ENCODE measurements at places on chromosomes 1 and 21.

DNA sequence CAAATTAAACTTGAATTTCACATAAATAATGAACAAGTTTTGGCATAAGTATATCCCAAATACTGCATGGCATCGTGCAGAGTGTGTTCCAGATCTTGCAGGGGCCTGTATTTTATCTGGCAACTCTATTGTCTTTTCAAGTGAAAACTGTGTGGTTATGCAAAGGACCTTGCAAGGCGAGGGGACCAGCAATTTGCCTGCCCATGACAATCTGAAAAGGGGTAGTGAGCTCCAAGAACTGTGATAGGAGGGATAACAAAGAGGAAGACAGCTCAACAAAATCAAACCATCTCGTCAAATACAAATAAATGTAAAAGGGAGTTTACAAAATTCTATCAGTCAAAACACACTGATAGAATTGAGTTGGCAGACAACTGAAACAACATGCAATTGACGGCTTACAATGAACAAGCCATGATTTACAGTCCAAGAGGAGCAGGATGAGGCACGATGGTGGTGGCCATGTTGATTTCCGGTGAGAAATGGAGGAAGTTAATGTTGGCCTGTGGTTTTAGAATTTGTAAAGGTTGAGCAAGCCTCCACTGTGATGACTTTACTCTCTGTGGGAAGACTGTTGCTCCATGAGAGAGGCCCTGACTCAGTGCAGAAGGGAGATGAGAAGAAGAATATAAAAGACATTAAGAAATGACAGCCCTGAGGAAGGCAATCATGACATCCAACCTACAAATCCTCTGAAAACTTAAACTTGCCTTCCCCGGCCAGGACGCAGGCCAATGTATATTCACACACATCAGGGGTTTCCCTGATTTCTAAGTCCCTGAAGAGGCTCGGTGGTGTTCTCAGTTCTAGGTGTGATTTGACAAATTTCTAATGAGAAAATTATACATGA, 132.2 kb downstream of the ADSS2 start:
- no peak for DNase-seq

DNA sequence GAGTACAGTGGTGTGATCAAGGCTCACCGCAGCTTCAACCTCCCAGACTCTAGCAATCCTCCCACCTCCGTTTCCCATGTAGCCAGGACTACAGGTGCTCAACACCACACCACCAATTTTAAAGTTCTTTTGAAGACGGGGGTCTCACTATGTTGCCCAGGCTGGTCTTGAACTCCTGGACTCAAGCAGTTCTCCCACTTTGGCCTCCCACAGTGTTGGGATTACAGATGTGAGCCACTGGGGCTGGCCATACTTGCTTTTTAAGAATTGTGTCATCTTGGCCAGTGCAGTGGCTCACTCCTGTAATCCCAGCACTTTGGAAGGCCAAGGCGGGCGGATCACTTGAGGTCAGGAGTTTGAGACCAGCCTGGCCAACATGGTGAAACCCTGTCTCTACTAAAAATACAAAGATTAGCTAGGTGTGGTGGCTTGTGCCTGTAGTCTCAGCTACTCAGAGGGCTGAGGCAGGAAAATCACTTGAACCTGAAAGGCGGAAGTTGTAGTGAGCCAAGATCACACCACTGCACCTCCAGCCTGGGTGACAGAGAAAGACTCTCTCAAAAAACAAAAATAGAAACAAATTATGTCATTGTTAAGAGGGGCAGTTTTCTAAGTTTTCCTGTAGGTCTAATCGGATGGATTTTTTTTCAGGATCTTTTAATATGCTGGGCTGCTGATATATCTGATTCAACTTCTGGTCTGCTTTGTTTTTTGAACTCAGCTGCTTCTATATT, 18.7 kb downstream of the AK4 start:
- no peak for DNase-seq

DNA sequence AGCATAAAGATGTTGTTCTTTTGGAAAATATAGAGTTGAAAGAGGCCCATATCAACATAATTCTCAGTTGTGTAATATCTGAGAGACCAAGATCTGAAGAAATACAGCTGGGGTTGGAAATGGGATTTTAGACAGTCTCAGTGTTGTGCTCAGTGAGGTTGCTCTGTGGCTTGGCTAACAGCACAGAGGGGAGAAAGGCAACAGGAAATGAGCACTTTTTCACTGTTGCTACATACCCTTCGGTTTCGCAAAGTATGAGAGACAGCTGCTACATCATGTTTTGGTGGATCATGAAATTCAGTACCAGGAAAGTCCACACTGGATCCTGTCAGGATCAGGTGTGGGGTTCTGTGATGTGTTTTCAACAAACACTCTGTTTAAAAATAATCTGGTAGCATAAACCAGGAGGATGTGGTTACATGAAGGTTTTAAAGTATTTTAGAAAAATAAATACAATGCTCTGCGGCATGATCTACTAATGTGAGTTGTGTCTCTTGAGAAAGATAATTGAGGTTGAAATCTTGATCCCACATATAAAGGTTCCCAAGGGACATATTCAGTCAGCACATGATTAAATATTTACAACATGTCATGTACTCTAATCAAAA, 7.0 kb upstream of the GPR88 start:
- DNase-seq: no peak

GRCh38 chr1:40039757-40040510, 595 bp upstream of the CAP1 start:
- peak; percentile 40 for DNase-seq

GRCh38 chr1:10171105-10171767, 39.1 kb upstream of the KIF1B start:
- DNase-seq: no peak

GRCh38 chr1:18820791-18821641, 38.4 kb downstream of the TAS1R2 start:
- peak; percentile 8 for DNase-seq

GRCh38 chr21:33896691-33897090, 18.9 kb downstream of the ATP5PO start:
- no peak for DNase-seq

- no peak for DNase-seq
Observed at GRCh38 chr21:15794277-15794912, 64.6 kb downstream of the USP25 start.

- no peak for DNase-seq
Observed at GRCh38 chr1:210372491-210372890, 43.8 kb downstream of the HHAT start.

- no peak for DNase-seq
Observed at GRCh38 chr1:156492013-156492590, 8.5 kb downstream of the MEF2D start.

GRCh38 chr1:228463559-228464455, 23.4 kb upstream of the RNF187 start:
- DNase-seq: no peak

GRCh38 chr1:229223498-229223897, 47.4 kb upstream of the RAB4A start:
- no peak for DNase-seq

GRCh38 chr1:155321639-155322503, 1.2 kb downstream of the RUSC1 start:
- no peak for DNase-seq

GRCh38 chr1:41469706-41470105, 14.8 kb downstream of the EDN2 start:
- no peak for DNase-seq

DNA sequence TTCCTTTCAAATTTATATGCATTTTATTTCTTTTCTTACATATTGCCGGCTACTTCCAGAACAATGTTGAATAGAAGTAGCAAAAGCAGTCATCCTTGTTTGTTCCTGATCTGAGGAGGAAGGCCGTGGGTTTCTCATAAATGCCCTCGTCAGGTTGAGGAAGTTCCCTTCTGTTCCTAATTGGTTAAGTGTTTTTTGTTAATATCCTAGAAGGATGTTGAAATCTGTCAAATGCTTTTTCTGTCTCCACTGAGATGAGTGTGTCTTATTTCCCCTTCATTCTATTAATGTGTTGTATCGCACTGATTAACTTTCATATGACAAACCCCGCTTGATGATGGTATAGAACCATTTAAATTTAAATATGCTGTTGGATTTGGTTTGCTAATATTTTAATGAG, 15.4 kb downstream of the TTLL10 start:
- no peak for DNase-seq

GRCh38 chr1:58996341-58997059, 212.7 kb upstream of the JUN start:
- no peak for DNase-seq

DNA sequence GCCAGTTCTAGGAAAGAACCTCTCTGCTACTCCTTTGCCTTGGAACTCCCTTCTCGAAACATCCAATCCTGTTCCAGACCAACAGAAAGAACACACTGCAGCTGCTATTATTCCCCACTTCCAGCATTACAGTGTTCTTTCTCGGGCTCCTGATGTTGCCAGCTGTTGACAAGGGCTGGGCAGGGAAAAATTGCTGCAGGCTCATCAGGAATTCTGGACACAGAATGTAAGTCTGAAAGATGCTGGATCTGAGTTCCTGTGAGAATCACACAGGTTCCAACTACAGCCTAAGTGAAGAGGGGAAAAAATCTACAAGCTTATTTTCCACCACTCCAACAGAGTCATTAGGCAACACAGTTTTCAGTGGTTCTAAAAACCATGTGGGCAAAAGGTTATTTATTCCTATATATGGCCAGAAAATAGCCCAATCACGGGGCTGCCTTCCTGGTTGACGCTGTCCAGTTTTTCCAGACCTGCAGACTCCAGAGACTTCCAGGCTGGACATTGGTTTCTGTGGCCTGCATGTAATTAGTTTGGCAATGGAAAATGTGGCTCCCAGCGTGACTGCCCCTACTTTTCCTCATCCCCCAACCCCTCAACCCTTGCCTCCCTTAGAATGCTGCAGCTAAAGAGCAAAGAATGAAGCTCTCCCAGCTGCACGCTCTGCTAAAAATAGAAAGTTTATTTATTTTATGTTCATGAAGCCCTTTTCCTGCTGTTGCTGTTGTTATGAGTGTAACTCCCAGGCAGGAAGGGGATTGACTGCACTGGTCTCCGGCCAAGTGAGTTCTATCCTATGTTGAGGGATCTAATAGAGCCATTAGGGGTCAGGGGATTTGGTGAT, 8.3 kb upstream of the KIAA0040 start:
- no peak for DNase-seq

DNA sequence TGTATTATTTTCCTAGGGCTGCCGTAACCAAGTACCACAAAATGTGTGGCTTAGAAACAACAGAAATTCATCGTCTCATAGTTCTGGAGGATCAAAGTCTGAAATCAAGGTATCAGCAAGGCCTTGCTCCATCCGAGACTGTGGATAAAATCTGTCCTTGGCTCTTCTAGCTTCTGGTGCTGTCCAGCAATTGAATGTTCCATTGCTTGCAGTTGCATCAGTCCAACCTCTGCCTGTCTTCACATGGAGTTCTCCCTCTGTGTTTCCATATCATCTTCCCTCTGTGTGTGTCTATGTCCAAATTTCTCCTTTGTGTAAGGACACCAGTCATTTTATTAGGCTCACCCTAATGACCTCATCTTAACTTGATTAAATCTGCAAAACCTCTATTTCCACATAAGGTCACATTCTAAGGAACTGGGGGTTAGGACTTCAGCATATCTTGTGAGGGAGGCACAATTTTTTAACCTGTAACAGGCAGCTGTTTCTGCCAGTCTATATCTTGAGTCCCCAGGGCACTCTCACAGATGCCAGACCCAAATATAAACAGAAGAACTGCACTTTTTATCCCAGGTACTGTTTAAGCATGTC, 84.2 kb downstream of the ERG start:
- no peak for DNase-seq

DNA sequence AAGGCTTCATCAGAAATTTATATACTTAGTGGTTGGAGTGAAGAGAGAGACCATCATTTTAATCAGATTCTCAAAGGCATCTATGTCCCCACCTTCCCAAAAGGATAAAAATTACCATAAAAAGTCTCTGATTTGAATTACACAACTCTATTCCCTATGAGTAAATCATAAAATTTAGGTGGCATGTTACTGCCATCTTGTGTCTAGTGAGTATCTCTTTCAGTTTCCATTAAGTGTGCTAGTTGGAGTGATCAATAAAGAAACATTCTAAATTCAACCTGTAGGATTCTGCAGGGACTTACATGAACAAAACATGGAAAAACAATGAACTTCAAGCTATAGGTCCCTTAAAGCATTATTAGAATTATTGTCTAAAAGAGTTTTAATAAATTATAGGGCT, 655.4 kb downstream of the LTN1 start:
- no peak for DNase-seq

GRCh38 chr1:2300851-2301606, 72.9 kb downstream of the SKI start:
- DNase-seq: peak; percentile 92

GRCh38 chr21:41369105-41369919, 7.5 kb downstream of the MX2 start:
- no peak for DNase-seq

DNA sequence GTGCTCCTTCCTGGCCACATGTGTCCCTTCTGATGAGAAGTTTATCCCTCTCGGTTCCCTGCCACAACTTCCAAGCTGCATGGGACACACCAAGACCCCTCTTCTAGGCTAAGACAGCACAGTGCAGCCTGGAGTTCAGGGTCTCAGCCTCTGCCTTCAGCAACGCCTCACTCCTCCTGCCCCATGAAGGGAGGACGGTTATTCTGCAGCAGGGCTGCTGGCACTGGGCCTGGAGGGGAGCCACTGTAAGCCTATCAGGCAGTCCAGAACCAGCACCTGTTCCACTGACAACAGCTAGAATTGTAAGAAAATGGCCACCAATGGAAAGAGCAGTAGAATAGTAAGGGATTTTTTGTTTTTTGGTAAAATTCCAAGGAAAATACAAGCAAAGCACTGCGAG, 72.3 kb downstream of the GALNT2 start:
- DNase-seq: no peak

DNA sequence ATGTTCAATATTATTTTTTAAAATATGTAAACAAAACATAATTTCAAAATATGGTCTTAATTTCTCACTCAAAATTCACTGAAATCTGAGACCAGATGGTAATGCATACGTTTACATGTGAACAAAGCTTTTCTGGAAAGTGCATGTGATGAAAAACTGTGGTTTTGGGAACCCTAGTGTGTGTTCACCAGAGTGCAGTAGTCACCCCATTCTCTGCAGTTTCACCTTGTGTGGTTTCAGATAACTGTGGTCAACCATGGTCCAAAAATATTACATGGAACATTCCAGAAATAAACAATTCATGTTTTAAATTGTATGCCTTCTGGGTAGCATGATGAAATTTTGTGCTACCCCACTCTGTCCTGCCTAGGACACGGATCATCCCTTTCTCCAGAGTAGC, 2021.9 kb downstream of the MRPL39 start:
- no peak for DNase-seq

GRCh38 chr1:236851871-236852270, 56.8 kb downstream of the MTR start:
- DNase-seq: no peak

GRCh38 chr1:155944444-155944799, 3.0 kb downstream of the RXFP4 start:
- no peak for DNase-seq

DNA sequence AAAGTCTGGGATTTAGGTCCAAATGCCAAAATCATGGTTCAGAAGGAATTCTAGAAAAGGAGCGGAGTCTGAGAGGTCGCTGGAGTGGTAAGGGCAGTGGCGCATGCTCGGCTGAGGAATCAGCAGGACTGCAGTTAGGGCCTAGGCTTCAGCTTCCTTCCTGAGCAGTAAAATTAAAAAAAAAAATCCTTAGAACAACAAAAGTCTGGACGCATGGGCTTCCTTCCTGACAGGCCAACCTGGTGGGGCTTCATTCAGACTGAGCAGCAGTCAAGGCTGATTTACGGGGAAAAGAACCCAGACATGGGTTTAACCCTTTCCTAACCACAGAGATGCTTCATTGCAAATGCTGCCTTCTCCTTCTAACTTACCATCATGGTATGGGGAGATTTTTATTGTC, 17.1 kb downstream of the RNF220 start:
- DNase-seq: no peak

GRCh38 chr1:179164494-179164893, 65.0 kb downstream of the ABL2 start:
- DNase-seq: no peak

GRCh38 chr1:46804027-46804889, 5.4 kb downstream of the CYP4B1 start:
- DNase-seq: no peak
